ENCODE measurements at places on chromosomes 5 and 9.

GRCh38 chr5:160271836-160272235 is 40.5 kb downstream of the CCNJL start:
- no peak for DNase-seq

GRCh38 chr5:178196281-178196812 is 8.0 kb upstream of the HNRNPAB start:
- DNase-seq, result no peak

- no peak for DNase-seq
These were observed 447.1 kb upstream of the CDH10 start for GRCh38 chr5:25091921-25092320.

GRCh38 chr9:83132768-83133167 is 69.8 kb upstream of the RASEF start:
- DNase-seq, result no peak

- DNase-seq, result no peak
These were observed 421.7 kb downstream of the SPATA31D1 start for GRCh38 chr9:82410306-82410705.

DNA sequence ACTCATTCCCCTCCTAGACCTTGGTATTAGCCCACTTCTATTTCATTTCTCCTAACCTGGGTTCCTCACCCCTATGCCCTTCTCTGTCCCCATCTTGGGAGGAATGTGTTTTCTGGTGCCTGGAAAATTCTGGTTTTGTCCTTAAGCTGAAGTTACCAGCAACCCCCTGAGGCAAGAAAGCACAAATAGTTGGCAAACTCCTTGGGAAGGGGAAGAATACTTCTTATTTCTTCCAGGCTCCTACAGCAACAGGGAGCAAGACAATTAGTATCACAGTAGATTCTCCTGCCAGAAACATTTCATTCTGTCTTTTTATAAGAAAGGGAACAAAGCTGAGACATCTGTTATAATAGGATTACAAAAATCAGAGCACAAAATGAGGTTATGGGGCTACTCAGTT is 142.5 kb downstream of the SNCAIP start:
- DNase-seq, result no peak

- peak; percentile 75 for DNase-seq
These were observed 21.6 kb downstream of the DMRT2 start for GRCh38 chr9:1071730-1072129.

- no peak for DNase-seq
These were observed 132.9 kb upstream of the NR3C1 start for GRCh38 chr5:143536364-143536763.

DNA sequence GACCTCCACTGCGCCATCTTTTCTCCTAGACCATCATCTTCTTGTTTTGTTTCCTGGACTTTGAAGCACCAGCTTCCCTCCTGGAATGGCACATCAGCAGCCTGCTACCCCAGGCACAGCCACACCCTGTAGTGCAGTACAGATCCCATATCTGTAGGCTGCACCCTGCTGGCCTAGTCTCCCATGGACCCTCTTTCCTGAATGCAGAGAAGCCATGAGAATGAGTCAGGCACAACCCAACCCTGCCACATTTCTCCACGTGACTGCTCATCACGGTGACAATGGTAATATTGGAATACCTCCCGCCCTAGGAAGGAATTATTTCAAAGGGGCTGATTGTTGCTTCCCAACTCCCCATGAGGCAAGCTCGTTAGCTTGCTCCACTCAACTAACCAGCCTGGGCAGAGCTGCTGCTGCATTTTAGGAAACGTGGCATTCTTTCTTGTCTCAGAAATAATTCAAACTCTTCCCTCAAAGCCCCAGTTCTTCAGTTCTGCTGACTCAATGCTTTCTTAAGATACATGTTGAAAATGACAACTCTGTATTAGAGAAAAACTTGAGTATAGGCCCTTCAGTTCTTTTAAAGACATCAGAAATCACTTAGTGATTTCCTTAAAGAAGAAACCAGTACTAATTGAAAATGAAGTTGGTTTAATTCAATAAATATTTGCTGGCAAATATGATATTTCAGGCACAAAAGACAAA is 328.1 kb downstream of the MLLT3 start:
- no peak for DNase-seq

- DNase-seq, result no peak
These were observed 379.6 kb downstream of the MLLT3 start for GRCh38 chr9:20242510-20243189.

GRCh38 chr9:88528080-88528790 is 6.7 kb upstream of the NXNL2 start:
- no peak for DNase-seq
